ENCODE measurements at places on chromosomes 16 and 17.

DNA sequence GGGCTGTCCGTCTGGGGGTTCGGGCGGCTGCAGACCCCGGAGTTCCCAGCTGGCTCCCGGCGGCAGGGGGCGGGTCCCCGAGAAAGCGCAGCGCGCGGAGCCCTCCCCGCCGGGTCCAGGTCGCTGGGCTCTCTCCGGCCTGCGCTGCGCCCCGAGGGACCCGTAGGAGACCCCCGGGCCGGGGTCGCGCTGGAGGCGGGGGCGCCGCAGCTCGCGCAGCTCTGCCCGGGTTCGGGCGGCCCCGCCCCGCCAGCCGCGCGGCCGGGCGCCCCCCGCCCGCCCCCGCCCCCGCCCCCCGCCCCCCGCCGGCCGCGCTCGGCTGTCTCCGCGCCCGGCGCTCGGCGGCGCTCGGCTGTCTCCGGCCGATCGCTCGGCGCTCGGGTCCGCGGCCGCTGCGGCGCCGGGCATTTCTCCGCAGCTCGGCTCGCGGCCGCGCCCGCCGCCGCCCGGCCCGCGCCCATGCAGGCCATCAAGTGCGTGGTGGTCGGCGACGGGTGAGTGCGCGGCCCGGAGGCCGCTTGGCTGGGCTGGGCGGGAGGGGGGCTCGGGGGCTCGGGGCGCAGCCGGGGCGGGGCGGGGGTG is at the start of gene RAC3:
Gene RAC3, plus strand, starts transcription at position 376 of the 582 bp plus-strand sequence. Its CDS starts 84 bp downstream, at position 460.
- DNase-seq: no peak

DNA sequence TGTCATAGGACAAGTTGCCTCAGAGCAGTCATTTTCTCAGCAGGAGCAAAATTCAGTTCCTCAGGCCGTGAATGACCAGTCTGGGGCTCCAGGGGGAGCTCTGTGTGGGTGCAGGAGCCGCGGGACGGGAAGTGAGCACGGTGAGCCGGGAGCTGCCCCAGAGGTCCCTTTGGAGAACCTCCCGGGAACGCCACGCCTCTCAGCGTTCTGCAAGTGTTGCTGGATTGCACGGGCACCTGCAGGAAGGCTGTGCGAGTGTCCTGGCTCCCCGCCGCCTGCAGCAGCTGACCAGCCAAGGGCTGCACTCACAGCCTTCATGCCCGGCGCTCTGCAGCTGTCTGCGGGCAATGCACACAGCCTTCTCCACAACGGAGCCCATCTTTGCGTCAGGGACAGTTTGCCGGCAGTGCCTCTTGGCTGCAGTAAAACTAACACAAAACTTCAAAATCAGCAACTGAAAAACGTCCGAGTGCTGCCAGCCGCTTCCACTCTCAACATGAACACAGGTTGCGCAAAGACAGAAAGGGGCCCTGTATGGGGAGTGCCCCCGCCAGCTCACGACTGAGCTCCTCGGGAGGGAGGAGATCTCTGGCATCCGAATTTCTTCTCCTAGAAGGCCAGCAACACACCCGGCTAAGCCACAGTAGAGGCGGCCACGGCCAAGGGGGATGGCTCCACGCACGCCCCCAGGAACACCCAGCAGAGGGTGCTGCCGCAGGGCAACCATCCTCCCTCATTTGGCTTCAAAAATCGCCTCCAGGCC is 16.0 kb downstream of the NDUFAF8 start:
- peak; percentile 82 for DNase-seq

DNA sequence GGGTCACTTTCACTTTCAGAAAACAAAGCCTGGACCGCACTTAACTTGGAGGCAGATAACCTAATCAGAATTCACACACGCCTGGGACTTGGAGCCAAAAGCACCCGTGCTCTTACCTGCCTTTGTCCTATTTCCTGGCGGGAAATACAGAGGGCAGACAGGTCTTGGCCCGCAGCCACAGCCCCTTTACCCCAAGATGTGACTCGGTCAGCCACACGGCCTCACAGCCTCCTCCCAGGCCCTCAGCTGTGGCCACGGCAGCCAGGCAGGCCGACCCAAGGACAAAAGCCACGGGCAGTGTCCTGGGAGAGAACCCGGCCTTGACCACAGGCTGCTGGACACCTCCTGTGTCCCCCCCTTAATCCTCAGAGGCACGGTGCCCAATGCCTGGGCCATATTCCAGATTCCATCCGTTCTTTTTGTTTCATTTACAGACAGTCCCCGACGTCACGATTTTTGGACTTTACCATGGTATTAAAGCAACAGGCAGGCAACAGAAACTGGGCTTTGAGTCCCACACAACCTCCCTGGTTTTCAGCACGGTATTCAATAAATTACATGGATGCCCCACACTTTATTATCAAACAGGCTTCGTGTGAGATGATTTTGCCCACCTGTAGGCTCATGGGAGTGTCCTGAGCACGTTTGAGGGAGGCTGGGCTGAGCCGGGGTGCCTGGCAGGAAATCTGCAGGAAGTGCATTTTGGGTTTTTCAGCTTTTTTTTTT is 30.1 kb upstream of the GAA start:
- no peak for DNase-seq

GRCh38 chr16:87822108-87822970 is 47.0 kb downstream of the SLC7A5 start:
- no peak for DNase-seq

DNA sequence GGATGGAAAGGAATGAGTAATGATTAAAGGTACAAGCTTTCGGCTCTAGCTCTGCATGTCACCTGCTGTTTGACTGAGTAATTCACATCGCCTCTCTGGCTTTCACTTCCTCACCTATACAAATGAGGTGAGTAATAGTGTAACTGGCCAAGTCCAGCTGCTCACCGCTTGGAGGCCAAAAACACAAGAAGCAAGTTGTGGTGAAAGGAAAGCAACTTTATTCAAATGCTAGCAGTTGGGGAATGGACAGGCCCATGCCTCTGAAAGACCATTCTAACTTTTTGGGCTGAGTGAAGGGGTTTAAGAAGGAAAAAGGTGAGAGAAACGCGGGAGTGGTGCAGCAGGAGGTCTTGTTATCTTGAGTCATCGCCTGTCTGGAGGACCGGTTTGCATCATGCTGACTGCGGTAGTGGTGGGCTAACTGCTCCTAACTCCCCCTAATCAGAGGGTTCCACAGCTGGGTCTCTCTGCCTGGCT is 45.7 kb upstream of the CSNK2A2 start:
- no peak for DNase-seq

- no peak for DNase-seq
Measured at GRCh38 chr16:83966153-83966696, 1.8 kb upstream of the NECAB2 start.

DNA sequence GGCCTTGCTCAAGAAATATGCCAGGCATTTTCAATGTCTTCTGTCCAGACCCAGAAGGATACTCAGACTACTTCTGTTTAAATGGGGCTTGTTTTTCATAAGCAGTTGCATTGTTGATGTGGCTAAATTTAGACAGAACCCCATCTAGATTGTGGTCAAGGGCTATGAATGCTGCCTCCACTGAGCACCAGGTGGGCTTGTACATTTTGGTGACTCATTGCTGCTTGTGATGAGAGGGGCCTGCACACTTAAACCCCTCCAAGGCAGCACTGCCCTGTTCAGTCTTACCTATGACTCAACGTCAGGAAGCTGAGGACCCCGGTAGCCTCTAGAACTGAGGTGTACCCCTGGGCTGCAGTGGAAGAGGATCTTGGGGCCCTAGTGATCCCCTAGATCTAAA is 144.0 kb downstream of the PRKCA start:
- DNase-seq: no peak

- no peak for DNase-seq
Measured at GRCh38 chr16:28131181-28131580, 67.7 kb upstream of the GSG1L start.

- no peak for DNase-seq
Measured at GRCh38 chr16:68069511-68070248, 15.5 kb upstream of the NFATC3 start.

DNA sequence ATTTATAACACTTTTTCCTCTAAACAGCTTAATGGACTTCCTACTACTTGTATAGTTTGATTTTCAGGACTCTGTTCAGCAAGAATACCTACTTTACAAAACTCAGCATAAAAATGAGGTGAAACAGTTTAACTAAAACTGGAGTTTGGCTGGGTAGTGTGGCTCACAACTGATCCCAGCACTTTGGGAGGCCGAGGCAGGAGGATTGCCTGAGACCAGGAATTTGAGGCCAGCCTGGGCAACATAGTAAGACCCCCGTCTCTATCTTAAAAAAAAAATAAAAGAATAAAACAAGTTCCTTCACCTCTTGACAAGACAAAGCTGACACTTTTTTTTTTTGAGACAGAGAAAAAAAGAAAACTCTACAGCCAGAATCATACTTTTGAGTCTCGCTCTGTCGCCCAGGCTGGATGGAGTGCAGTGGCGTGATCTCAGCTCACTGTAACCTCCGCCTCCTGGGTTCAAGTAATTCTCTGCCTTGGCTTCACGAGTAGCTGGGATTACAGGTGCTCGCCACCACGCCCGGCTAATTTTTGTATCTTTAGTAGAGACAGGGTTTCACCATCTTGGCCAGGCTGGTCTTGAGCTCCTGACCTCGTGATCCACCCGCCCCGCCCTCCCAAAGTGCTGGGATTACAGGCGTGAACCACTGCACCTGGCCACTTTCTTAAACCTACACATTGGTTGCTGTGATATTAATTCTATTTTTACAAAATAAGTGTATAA is 2.6 kb downstream of the PDF start:
- no peak for DNase-seq

DNA sequence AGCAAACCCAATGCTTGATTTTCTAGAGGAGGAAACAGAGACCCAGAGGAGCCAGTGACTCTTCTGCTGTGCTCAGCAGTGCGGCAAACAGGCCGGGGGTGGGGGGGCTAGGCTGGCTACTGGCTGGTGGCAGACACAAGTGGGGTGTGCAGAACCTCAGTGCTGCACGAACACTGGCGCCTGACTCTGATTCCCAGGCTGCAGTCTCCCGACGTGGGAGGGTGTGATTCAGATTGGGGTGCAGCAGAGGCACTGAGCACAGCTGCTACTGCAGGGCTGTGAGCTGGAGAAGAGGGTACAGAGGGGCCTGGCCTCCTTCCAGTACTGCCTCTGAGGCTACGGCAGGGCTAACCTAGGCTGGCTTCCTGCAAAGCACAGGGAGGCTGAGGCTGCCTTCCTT is 8.1 kb downstream of the RPL19 start:
- no peak for DNase-seq

DNA sequence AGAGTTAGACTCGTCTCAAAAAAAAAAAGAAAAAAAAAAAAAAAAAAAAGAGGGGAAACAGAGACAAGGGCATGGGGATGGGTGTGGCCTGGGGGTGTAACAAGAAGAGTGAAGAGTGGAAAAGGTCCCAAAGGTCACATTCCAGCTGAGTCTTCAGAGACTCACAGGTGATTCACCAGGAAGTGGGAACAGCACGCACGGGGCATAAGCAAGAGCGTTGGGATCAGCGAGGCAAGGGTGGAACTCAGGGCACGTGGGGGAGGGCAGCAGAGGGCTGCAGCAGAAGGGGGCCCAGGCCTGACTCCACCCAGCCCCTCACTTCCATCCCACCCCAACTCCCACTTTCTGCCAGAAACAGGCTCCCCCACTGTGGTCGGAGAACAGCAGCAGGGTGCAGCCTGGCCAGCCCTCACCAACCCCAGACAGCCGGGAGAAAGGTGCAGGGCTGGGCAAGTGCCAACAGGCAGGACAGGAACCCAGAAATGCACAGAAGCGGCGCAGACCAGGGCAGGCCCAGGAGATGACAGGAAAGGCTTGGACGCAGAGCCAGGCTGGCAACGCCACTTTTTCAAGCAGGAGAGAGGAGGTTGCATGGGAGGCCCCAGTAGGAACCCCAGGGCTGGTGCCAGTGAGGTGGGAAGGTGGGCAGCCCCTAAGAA is 3.3 kb downstream of the MEAK7 start:
- no peak for DNase-seq

DNA sequence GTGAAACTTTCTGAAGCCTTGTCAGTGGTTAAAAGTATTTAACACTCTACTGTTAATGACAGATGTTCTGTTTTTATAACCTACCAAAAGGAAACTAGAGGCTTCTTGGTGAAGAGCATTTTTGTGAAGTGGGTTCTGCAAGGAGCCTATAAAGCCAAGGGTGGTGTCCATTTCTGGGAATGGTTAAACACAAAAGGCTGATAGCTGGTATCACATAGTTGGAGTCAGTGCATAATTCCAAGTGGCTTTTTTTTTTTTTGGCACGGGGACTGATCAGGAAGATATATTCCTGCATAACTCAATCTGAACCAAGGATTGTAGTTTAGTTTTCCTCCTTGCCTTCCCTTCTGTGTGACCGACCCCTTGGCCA is 27.6 kb upstream of the KPNB1 start:
- DNase-seq: no peak

GRCh38 chr16:81560979-81561657 is 116.5 kb downstream of the CMIP start:
- DNase-seq: no peak

DNA sequence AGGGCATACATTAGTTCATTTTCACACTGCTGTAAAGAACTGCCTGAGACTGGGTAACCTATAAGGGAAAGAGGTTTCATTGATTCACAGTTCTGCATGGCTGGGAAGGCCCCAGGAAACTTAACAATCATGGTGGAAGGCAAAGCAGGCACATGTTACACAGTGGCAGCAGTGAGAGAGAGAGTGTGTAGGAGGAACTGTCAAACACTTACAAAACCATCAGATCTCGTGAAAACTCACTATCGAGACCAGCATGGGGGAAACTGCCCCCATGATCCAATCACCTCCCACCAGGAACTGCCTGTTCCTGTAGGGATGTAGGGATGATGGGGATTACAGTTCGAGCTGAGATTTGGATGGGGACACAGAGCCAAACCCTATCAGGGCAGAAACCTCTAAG is 17.2 kb downstream of the NUBP1 start:
- DNase-seq: no peak

- DNase-seq: no peak
Measured at GRCh38 chr17:15124264-15124595, 140.9 kb downstream of the PMP22 start.

Measured in NCI-H2081 treated with DMSO at 0.1 percent for 48 hours (cell line).